GM10248 (cell line): ENCODE measurements at places on chromosomes 7 and 10.

- no peak for DNase-seq
These were observed 23.5 kb downstream of the HTR5A start for GRCh38 chr7:155093596-155093995.

DNA sequence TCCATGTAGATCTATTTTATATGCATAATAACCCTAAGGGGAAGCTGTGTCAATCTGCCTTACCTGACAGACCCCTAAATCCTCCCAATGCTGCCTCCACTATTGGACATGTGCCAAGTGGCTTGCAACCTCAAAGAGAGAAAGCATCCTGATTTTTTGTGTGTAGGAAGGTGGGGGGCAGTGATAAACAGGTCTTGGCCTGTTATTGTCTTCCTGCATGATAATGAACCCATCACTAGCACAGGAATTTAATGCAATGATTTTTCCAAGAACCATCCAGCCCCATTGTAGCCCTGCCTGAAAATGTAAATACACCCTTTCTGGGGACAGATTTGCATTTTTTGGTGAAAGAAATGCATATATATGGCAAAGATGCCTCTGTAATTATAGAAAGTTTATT is 850.2 kb downstream of the LRMDA start:
- DNase-seq: no peak

DNA sequence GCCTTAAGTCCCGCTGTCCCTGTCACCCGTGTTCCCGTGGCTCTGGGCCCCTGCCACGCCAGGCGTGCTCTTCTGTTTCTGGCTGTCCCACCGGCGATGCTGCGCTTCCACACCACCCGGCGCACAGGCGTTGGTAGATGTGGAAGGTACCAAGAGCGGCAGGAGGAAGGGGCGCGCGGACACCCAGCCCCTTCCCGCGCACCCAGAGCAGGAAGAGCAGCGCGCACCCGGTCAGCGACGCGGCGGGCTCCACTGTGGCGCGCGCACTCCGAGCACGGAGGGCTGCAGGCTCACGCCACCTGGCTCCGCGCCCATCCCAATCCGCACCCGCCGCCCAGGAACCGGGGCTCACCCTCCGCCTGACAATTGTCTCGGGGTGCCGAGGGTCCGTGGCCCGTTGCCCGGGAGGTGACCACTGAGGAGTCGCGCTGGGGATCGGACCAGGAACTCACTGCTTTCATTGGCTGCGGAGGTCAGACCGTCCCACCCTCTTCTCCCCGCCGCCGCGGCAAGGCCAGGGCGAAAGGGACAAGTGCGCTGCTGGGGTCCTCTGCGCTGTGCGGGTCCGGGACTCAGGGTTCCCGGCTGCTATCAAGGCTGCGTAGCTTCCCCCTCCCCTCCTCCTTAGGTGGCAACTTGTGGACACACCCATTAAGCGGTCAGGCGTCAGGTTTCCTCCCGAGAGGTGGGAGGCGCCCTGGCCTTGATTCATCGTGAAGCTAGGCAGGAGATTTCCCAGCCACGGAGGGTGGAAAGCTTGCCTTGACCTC is 121.6 kb upstream of the ZNF92 start:
- no peak for DNase-seq

DNA sequence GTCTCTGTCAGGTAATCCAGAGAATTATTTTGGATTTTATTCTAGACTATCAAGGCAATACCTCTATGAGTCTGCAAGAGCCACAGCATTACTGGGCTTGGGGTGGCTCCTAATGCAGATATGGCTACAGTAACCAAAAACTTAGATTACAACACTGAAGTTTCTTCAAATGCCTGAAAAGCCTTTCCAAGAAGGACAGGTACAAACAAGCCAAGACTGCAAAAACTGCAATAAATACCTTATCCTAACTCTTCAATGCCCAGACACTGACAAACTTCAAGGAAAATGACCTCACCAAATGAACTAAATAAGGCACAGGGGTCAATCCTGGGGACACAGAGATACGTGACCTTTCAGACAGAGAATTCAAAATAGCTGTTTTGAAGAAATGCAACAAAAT is 82.0 kb downstream of the TES start:
- no peak for DNase-seq

DNA sequence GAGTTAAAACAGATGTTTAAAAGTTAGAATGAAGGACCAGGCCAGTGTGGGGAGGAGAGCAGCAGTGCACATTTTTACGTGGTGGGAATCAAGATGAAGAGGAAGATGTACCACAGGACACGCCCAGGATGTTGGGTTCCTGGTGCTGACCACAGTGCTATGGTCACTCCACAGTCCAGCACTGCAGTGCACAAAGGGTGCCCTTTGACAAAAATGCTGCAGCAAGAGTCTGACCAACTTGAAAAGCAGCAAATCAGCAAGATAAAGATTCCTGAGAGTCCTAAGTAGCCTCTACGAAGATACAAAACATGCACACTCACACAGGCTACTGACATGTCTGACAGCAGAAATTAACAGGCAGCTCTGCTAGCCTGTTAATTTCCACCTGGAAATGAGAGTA is 107.1 kb downstream of the PIP4K2A start:
- DNase-seq: no peak

GRCh38 chr7:16587790-16588189 is 57.8 kb downstream of the ANKMY2 start:
- no peak for DNase-seq

- no peak for DNase-seq
These were observed 2.2 kb upstream of the CCDC3 start for GRCh38 chr10:13003759-13004158.

- no peak for DNase-seq
These were observed 3.5 kb downstream of the LRRTM3 start for GRCh38 chr10:66929375-66929774.

GRCh38 chr7:33773053-33773452 is 132.3 kb upstream of the BMPER start:
- no peak for DNase-seq

GRCh38 chr7:18235819-18236218 is 208.2 kb upstream of the PRPS1L1 start:
- DNase-seq: no peak

- DNase-seq: no peak
These were observed 173.9 kb downstream of the FOXP2 start for GRCh38 chr7:114588506-114588905.

GRCh38 chr10:119412244-119413092 is 130.1 kb downstream of the RGS10 start:
- no peak for DNase-seq

- DNase-seq: no peak
These were observed 390.0 kb upstream of the AUTS2 start for GRCh38 chr7:69208276-69208675.

- no peak for DNase-seq
These were observed 20.1 kb downstream of the LRRC20 start for GRCh38 chr10:70362328-70362727.

- DNase-seq: no peak
These were observed 108.6 kb downstream of the CACNA2D1 start for GRCh38 chr7:82335001-82335400.

DNA sequence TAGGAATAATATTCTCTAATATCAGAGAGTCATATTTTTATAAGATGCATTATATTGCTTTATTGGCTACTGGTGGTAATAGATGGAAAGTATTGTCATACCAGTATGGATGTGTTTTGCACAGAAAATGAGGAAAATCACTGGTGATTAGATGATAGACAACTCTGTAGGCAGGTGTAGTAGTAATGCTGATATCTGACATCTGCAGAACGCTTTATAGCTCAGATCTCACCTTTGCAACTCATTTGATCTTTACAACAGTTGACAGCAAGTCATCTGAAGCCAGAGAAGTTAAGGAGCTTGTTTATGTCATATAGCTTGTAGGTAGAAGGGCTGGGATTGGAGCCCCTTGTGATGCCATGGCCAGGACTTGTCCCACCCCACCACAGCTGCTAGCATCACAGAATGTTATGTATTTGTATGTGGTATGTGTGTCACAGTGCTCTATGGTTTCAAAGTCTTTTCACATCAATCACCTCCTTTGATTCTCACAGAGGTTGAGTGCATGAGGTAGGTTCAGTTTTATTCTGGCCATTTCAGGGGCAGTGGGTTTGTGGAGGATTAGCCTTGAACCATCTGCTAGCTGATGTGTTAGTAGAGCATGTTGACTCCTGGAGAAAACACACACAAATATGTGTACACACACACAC is 140.0 kb downstream of the SORCS3 start:
- DNase-seq: no peak

GRCh38 chr7:70343519-70343918 is 745.2 kb downstream of the AUTS2 start:
- DNase-seq: no peak

GRCh38 chr7:125551008-125551407 is 621.4 kb upstream of the POT1 start:
- no peak for DNase-seq

- DNase-seq: no peak
These were observed 4.2 kb upstream of the TES start for GRCh38 chr7:116206141-116206540.

DNA sequence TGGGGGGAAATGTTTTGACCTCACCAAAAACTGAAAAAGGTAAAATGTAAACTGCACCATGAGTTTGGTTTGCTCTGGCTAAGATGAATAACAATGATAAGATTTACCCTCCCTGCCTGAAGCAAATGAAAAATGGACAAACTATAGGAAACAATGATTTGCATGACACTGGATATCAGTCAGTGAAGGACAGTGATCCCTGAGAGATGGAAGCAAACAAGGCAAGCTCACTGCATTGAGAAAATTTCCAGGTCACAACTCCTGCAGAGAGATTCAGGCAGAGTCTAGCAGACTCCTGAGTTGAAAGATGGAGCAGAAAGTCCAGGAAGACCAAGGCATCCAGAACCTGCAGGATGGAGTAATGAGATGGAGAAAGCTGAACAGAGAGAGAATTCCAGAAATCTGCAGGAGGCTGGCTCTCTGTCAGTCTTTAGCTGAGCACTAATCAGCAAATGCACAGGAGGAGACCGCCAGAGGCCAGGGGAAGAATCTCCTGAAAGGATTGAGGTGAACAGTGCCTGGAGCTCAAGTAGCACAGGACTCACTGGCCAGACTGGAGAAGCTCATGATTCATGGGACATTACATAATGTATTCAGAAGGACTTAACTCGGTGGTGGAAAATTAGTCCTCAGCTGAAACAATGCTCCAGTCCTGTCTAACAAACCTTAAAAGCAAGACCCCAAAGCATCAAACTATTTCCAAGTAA is 51.2 kb upstream of the PALS2 start:
- DNase-seq: no peak

- no peak for DNase-seq
These were observed 588 bp downstream of the CYREN start for GRCh38 chr7:135169964-135170273.

GRCh38 chr7:66170309-66171231 is 34.6 kb upstream of the TPST1 start:
- DNase-seq: no peak

GRCh38 chr7:54615537-54615936 is 73.4 kb downstream of the VSTM2A start:
- DNase-seq: no peak

DNA sequence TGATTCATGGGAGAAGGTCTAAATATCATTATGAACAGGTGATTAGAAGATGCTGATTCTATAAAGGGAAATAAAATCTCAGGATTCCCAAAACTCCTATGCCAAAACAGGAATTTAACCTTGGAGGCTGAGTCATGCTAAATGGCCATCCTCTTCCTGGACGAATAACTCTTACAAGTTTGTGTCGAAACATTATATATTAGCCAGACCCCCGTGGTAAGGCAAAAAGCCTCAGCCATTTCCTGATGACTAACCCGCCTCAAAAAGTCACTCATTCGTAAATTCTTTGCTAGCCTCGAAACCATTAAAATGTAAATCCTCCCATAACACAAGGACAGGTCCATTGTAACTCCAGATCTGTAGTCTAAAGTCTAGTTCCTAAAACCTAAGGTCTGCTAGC is 32.0 kb downstream of the CUL2 start:
- DNase-seq: peak; percentile 30

- DNase-seq: no peak
These were observed 179.2 kb upstream of the SHH start for GRCh38 chr7:155991470-155991869.

GRCh38 chr10:91242940-91243339 is 22.5 kb downstream of the PCGF5 start:
- DNase-seq: no peak

DNA sequence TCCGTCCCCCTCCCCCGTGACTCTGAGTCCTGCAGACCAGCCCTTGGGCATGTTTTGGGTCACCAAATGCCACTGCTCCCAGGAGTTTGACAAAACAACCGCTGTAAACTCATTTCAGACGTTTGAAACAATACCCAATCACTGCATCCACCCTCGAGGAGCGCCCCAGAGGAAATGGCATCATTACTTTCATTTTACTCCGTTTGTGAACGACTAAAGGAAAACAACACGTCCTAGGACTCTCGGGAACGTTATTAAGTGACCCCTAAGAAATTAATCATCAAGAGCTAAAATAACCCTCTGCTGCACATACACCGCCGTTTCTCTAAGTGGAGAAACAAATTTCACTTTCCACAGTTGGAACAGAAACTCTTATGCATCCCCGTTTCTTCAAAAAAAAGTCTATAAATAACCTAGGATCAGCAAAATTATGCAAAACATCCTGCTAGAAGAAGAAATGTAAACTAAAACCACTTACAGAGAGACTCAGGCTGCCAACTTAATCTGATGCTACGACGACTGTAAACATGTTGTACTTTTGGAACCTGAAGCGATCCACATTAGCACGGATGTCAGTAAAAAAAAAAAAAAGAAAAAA is 109.9 kb upstream of the EFCAB10 start:
- peak; percentile 43 for DNase-seq

- DNase-seq: no peak
These were observed 49.0 kb downstream of the ADD3 start for GRCh38 chr10:110056822-110057221.

- no peak for DNase-seq
These were observed 60.8 kb downstream of the MDH2 start for GRCh38 chr7:76108540-76109233.
